A549 treated with DMSO at 1 μM for 4 hours (cell line): ENCODE measurements at places on chromosomes 6 and 20. TPM values are rescaled to one million over a fixed set of nuclear protein-coding genes. Genes with fewer than 3 reads are reported as not detected.

Gene DLK2
- 3.5 to 6.8 TPM (median 6.4 TPM) in 5 replicates for total RNA-seq

Gene C6orf52
- total RNA-seq: 1.7 to 2.8 TPM (median 2.0 TPM) in 5 replicates

Gene XKR7
- total RNA-seq: 0.01 to 0.04 TPM (median 0.02 TPM) in 5 replicates

Gene MCHR2
- not detected in 5 replicates for total RNA-seq

Gene TNXB
- total RNA-seq: 0.38 to 1.0 TPM (median 0.69 TPM) in 5 replicates

Gene IL17F
- total RNA-seq: not detected in 5 replicates

Gene PGC
- not detected in 5 replicates for total RNA-seq

Gene FAM83D
- total RNA-seq: 54.1 to 81.5 TPM (median 73.7 TPM) in 5 replicates

Gene HLA-F
- 3.9 to 5.1 TPM (median 4.4 TPM) in 5 replicates for total RNA-seq

Gene LIN28B
- 1.4 to 2.1 TPM (median 1.9 TPM) in 5 replicates for total RNA-seq

Gene LGSN
- total RNA-seq: 2.7 to 4.8 TPM (median 4.1 TPM) in 5 replicates

Gene AIG1
- 22.3 to 27.7 TPM (median 25.3 TPM) in 5 replicates for total RNA-seq

Gene FOXA2
- 14.3 to 19.5 TPM (median 17.5 TPM) in 5 replicates for total RNA-seq

Gene TRIM15
- 0.04 TPM in 1 of 5 replicates, not detected in the others for total RNA-seq

Gene VGLL2
- total RNA-seq: not detected in 5 replicates

Gene BTN2A1
- total RNA-seq: 18.1 to 24.3 TPM (median 21.1 TPM) in 5 replicates

Gene FAM209B
- total RNA-seq: 0.30 to 0.62 TPM (median 0.50 TPM) in 4 of 5 replicates, not detected in the other

Gene RPS18
- total RNA-seq: 2,439 to 2,832 TPM (median 2,552 TPM) in 5 replicates

Gene IL17A
- not detected in 5 replicates for total RNA-seq

Gene RNF114
- total RNA-seq: 78.6 to 81.7 TPM (median 80.2 TPM) in 5 replicates

Gene CALHM5
- total RNA-seq: 0.05 to 0.10 TPM (median 0.06 TPM) in 5 replicates

Gene BMP6
- total RNA-seq: 14.1 to 21.4 TPM (median 18.5 TPM) in 5 replicates

Gene PPP1R14C
- 0.53 to 1.4 TPM (median 0.78 TPM) in 5 replicates for total RNA-seq

Gene NKAIN2
- total RNA-seq: not detected in 5 replicates

Gene SOBP
- 0.94 to 1.7 TPM (median 1.2 TPM) in 5 replicates for total RNA-seq

Gene PDE7B
- total RNA-seq: 1.3 to 2.3 TPM (median 1.6 TPM) in 5 replicates

Gene ZNF831
- not detected in 5 replicates for total RNA-seq

Gene NFKBIL1
- 9.6 to 12.9 TPM (median 11.4 TPM) in 5 replicates for total RNA-seq

Gene TREML2
- not detected in 5 replicates for total RNA-seq

Gene SYNDIG1
- total RNA-seq: 1.3 to 2.0 TPM (median 1.6 TPM) in 5 replicates

Gene EMILIN3
- 0.25 to 0.54 TPM (median 0.43 TPM) in 5 replicates for total RNA-seq

Gene GGTLC1
- not detected in 5 replicates for total RNA-seq

Gene ATP6V1G2
- total RNA-seq: 0.40 to 0.77 TPM (median 0.64 TPM) in 5 replicates

Gene UTRN
- total RNA-seq: 9.6 to 15.1 TPM (median 12.0 TPM) in 5 replicates

Gene STX11
- total RNA-seq: 2.2 to 2.5 TPM (median 2.4 TPM) in 5 replicates

Gene LY86
- not detected in 5 replicates for total RNA-seq

Gene PLEKHG1
- total RNA-seq: 0.33 to 0.90 TPM (median 0.50 TPM) in 5 replicates

Gene RIPPLY2
- 0.28 to 1.3 TPM (median 0.41 TPM) in 5 replicates for total RNA-seq

Gene ADGRG6
- 40.6 to 62.5 TPM (median 56.6 TPM) in 5 replicates for total RNA-seq

Gene BCLAF1
- total RNA-seq: 60.9 to 95.2 TPM (median 84.7 TPM) in 5 replicates

Gene IFT52
- 28.7 to 33.3 TPM (median 30.4 TPM) in 5 replicates for total RNA-seq
